Activated T-helper 1 cell treated with anti-CD3 and anti-CD28 coated beads, Interleukin-12 subunit alpha, Interleukin-12 subunit beta, Interleukin-2, Interleukin-4 antibody, amounts not matched to agents 30 ng/mL and 10 ng/mL and 1 ng/mL, durations not matched to agents 14 hours and 24 hours and 36 hours (primary cell): ENCODE measurements at places on chromosomes 3 and 15. TPM values are rescaled to one million over a fixed set of nuclear protein-coding genes. Genes with fewer than 3 reads are reported as not detected.

DNA sequence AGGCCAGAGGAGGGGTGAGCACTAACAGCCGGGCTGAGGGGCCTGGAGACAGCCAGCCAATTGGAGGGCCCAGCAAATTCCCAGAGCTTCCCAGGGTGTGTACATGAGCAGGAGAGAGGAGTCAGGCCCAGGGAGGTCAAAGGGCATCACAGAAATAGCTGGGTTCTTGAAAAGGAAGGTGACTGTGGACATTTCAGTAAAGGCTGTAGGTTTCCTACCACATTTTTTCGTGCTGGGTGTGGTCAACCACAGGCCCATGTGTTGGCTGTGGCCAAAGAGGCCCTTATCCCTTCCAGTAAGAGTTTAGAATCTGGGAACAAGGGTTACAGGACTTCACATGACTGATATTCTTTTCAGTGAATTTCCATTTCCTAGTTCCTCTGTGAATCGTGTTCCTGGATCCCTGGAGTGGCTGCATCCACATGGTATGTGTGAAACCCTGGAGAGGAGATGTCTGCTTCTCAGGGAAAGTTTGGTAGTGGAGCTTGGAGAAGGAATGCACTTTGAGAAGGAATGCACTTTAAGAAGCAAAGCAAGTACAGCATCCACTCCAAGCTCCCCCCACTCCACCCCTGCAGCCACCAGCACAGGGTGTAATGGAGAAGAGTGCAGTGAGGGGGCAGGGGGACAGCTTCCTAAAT is 73.2 kb upstream of the HEG1 start:
- DNase-seq = no peak

DNA sequence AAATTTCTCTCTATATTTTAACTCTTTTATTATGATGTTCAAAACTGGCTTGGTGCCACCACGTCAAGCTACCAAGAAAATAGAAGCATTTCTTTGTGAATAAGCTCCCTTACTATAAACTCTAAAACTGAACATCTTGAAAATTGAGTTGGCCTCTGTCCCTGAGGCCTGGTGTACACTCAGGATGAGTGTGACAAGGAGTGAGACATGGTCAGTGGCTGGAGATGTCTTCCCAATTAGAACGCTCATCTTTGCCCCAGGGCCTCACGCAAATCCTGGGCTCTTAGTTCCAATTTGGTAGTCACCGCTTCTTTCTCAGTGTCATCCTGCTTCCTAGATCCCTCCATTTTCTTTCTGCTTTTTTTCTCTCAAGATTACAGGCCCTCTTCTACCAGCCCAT is 26.2 kb downstream of the SLC2A2 start:
- no peak for DNase-seq

GRCh38 chr15:49041426-49041825 is 4.8 kb downstream of the SECISBP2L start:
- no peak for DNase-seq

The NME9 gene
- total RNA-seq = not detected in 2 replicates

The FRMD4B gene
- 83.3 and 83.6 TPM in 2 replicates for total RNA-seq

The PAK6 gene
- 0.26 and 0.78 TPM in 2 replicates for total RNA-seq

The BSN gene
- 0.13 and 0.34 TPM in 2 replicates for total RNA-seq

The PDZRN3 gene
- total RNA-seq = not detected in 2 replicates

The PIF1 gene
- 19.1 and 23.9 TPM in 2 replicates for total RNA-seq
